ENCODE measurements at places on chromosomes 2 and 18.

GRCh38 chr2:141529659-141530058, 601.2 kb downstream of the LRP1B start:
- no peak for DNase-seq

GRCh38 chr18:2572892-2573291, 1.5 kb downstream of the NDC80 start:
- DNase-seq = peak; percentile 47

DNA sequence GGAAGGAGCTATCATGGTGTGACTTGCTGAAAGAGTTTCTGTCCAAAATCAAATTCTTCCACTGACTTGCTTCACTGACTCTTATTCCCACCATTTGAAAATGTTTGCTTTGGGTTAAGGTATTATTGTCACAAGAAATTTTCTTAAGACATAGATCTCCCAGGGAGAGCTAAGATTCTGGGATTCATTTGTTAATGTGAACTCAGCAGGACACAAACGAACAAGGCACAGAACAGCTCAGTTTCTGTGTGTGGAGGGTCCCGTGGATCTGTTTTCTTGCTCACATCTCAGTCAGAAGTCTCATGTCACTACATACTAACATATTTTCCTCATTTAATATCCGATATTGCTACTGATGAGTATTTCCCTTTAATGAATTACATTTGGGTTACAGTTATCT, 8.2 kb upstream of the HNRNPA3 start:
- no peak for DNase-seq

- no peak for DNase-seq
These were observed 6.7 kb upstream of the IAH1 start for GRCh38 chr2:9467687-9468086.

GRCh38 chr18:3826021-3826420, 376.0 kb downstream of the TGIF1 start:
- DNase-seq = no peak

DNA sequence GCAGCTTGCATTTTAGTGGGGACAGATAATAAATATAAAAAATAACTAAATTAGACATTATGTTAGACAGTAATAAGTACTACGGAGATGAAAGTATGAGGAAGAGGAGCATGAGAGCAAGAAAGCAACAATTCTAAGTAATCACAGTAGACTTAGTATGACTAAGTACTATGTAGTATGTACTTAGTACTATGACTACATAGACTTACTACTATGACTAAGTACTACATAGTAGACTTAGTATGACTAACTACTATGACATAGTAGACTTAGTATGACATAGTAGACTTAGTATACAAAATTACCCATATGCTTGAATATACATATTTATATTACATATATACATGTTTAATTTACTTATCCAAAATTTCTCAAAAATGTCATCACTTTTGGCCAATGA, 29.3 kb downstream of the CDH20 start:
- peak; percentile 8 for DNase-seq

DNA sequence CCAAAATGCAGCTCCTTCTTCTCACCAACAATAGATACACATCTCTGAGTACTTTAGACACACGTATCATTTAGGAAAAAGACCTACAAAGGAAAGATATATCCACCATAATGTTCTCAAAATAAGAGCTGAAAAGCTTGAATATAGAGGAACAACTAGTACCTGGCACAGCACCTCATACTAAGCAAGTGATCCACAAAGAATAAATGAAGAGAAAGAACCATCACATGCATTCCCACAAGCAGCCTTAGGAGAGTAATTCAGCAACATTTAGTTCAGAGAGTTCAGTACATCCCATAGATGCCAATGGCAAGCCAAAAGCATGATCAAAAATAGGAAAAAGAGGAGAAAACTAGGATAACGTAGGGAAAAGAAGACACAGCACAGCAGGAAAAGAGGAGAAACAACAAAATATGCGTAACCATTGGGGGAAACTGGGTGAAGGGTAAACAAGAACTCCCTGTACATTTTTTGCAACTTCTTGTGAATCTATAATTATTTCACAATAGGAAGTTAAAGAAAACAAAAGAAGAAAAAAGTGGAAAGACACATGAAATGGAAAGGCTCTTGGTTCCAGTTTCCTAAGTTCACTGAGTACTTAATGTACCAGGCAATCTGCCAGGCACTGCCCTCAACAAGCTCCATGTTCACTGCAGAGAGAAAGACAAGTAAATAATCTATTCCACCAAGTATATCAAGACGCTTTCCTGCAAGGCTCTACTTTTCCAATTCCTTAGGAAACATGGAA, 22.3 kb downstream of the CLASP1 start:
- no peak for DNase-seq

DNA sequence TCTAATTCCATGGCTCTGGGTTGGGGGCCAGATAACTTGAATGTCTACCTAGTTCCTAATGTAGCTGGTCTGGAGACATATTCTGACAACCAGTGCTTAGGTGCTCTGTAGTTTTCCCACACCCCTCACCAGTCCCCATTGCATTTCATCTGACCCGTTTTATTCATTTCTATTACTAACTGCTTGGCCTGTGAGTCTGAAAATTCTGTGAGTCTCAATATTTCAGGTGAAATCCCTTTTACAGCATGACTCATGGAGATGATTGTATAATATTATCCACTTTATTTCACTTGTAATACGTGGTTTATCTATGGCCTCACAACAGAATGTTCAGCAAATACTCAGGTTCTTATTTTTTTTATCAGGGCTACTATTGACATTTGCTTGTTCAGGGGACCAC, 103.7 kb upstream of the UGP2 start:
- peak; percentile 55 for DNase-seq

Measured in GM23248 (cell line).